ENCODE measurements at places on chromosomes 5 and 9.

DNA sequence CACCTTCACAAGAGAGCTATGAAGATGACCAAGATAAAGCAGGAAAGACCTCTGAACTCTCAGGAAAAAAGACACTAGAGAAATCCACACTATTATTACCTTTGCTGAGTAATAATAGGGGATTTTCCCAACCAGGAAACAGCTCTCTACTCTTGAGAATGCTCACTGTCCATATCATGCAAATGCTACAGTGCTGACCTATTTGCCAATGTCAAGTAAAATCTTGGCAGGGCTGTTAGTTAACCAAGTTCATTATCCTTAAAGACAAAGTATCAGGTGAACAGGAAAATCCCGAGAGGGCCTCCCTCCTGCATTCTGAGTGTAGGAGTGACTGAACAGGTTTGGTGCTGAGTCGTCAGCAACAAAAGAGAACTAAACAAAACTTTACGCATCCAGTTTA lies 306.6 kb downstream of the ACTL7B start:
- DNase-seq, result no peak

GRCh38 chr5:131649161-131649560 lies 14.1 kb upstream of the RAPGEF6 start:
- no peak for DNase-seq

DNA sequence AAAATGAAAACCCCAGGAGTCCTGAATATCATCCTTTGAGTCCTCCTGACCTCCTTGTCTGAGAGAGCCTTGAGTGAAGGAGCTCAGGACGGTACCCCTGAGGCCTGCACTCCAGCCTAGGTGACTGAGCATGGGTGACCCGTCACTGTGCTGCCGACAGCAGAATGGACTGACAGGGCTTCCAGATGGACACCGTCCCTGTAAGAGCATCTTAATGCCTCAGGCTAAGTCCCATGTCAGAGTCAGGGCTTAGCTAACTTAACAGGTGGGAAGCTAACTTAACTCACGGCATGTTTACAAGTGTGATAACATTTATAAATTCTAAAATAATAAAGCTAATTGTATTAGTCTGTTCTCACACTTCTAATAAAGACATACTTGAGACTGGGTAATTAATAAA lies 68.3 kb downstream of the IL6ST start:
- DNase-seq, result no peak

- DNase-seq, result no peak
These were observed 45.8 kb downstream of the SECISBP2 start for GRCh38 chr9:89363921-89364665.

GRCh38 chr5:134738963-134739661 lies 764 bp downstream of the CAMLG start:
- peak; percentile 65 for DNase-seq

- no peak for DNase-seq
These were observed 13.7 kb upstream of the CERCAM start for GRCh38 chr9:128406848-128407391.

DNA sequence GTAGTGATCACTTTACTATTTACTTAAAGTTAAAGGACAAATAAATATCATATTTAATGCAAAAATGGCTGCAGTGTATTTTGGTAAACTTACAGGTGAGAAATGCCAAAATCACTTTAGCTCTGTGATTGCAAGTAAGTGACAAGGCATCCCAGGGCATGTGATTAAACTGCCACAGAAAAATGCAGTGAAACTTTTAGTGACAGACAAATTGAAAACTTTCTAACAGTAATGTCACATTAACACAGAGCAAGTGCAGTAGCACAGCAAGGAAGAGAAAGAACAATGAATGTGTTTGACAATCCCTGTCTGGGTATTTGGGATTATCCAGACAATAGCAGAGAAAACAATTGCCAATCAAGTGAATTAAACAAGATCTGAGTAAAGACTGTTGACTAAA lies 606.8 kb downstream of the SLCO4C1 start:
- DNase-seq, result no peak

GRCh38 chr9:100229561-100229960 lies 123.2 kb downstream of the TEX10 start:
- no peak for DNase-seq

DNA sequence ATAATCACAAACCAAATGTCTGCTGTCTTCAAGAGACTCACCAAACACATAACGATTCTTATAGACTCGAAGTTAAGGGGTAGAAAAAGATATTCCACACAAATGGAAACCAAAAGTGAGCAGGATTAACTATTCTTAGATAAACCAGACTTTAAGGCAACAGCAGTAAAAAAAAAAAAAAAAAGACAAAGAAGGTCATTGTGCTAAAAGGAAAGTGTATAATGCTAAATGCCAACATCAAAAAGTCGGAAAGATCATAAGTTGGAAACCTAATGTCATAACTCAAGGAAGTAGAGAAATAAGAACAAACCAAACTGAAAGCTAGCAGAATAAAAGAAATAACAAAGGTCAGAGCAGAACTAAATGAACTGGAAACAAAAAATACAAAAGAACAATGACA lies 714.6 kb downstream of the SEMA5A start:
- no peak for DNase-seq

DNA sequence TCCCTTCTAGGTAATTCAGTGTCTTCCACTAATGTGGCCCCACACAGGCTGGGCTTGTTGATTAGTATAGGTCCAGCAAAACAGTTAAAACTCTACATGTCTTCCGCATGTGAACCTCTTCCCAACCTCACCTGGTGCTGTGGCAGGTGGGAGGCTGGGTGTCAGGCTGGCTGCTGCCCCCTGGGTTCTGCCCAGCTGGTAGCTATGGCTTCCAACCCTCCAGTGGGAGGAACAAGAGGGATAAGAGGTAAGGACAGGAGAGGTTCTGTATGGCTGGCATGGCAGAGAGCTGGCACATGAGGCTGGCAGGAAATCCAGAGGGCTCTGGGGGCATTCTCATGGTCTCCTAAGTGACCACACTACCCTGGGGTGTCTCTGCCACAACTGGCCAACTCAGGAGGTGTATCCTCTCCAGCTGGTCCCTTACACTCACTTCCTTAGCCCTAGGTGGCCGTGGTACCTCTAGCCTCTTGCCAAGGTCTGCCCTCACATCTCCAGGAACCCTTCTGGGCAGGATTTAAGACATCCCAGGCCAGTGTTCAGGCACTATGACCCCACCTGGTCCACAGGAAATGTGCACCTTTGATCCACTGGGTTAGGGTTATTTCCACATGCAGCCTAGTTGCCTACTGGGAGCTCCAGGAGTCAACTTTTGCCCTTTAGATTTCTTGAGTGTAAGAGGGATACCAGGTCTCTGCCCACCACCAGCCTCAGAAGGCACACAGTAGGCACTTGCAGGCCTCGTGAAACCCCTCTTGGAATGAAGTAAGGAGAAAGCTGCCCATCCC lies 41.7 kb downstream of the AHRR start:
- DNase-seq, result peak; percentile 43

GRCh38 chr5:65078331-65078730 lies 309.6 kb downstream of the CWC27 start:
- DNase-seq, result no peak

- no peak for DNase-seq
These were observed 17.4 kb upstream of the ARSI start for GRCh38 chr5:150320044-150320613.

DNA sequence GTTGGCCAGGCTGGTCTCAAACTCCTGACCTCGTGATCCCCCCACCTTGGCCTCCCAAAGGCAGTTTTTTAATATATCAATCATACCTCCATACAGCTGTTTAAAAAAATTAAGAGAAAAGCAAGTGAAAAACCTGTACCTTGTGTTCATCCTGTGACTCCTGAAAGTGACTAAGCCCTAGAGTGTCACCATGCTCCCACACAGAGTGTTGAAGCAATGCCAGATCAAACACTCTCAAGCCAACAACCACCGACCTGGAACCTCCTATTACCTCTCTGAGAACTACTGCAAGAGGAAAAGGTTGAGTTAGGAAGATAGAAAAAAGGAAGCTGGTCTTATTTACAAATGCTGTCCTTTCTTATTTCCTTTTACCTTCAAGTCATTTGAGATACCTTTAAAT lies 123.5 kb downstream of the RASEF start:
- no peak for DNase-seq

GRCh38 chr5:116504593-116505166 lies 69.9 kb downstream of the SEMA6A start:
- DNase-seq, result no peak

DNA sequence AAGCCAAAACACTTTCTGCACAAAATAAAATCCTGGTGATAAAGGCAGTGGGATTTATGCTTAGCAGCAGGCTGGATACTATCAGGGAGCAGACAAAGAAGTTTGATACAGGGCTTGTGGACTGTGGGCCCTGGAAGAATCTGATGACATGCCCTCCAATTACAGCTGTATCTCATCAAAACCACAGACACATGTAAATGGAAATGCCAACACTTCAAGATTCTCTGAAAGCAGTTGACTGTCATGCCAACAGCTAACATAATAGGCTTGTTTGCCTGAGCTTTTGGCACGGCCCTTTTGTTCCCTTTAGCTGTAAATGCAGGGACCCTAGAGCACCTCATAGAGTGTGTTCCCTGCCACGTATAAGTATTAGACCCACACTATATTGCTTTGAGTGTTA lies 114.4 kb downstream of the STK32A start:
- DNase-seq, result no peak

Measured in stimulated activated effector memory CD8-positive, alpha-beta T cell treated with anti-CD3 and anti-CD28 coated beads, Interleukin-12 subunit alpha, Interleukin-12 subunit beta, amount 100 ng/mL, for 72 hours (primary cell).